ENCODE measurements at places on chromosomes 4 and X. TPM values are rescaled to one million over a fixed set of nuclear protein-coding genes. Genes with fewer than 3 reads are reported as not detected.

The TLR10 gene
- total RNA-seq: not detected

The CSAG3 gene
- total RNA-seq: not detected

The RIBC1 gene
- 2.6 TPM for total RNA-seq

The SLC2A9 gene
- 3.6 TPM for total RNA-seq

The GALNTL6 gene
- not detected for total RNA-seq

The TXK gene
- total RNA-seq: 69.9 TPM
